ENCODE measurements at places on chromosomes 4 and X. TPM values are rescaled to one million over a fixed set of nuclear protein-coding genes. Genes with fewer than 3 reads are reported as not detected.

Gene MSX1
- 1.1 TPM for polyA plus RNA-seq

Gene ETDB
- not detected for polyA plus RNA-seq

Gene PPBP
- polyA plus RNA-seq: 22.5 TPM

Gene GLRA3
- not detected for polyA plus RNA-seq

Gene MAGEA11
- polyA plus RNA-seq: not detected

Gene PAGE2
- not detected for polyA plus RNA-seq

Gene MAGEB2
- polyA plus RNA-seq: not detected

Gene XKRX
- polyA plus RNA-seq: 0.33 TPM

Gene DDX53
- polyA plus RNA-seq: not detected

Gene ERAS
- polyA plus RNA-seq: 0.21 TPM

Gene BMPR1B
- polyA plus RNA-seq: 26.6 TPM

Gene EVC
- 43.1 TPM for polyA plus RNA-seq

Gene NEUROG2
- not detected for polyA plus RNA-seq

Gene SPON2
- 18.3 TPM for polyA plus RNA-seq

Gene UGT2B15
- polyA plus RNA-seq: 0.06 TPM

DNA sequence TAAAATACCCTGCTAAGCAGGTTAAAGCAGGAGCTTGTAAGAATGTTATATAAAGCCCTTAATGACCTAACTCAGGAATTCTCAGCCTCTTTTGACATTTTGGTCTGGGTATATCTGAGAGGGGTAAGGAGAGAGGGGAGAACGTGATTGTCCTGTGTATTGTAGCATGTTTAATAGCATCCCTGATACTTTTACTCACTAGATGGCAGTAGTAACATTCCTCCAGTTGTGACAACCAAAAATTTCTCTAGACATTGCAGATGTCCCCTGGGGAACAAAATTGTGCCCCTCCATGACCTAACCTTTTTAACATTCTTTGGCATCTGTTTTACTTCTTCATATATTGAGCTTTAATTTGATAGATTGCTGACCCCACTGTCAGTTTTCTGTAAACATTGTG is 17.9 kb downstream of the SMARCA5 start:
- DNase-seq: no peak

DNA sequence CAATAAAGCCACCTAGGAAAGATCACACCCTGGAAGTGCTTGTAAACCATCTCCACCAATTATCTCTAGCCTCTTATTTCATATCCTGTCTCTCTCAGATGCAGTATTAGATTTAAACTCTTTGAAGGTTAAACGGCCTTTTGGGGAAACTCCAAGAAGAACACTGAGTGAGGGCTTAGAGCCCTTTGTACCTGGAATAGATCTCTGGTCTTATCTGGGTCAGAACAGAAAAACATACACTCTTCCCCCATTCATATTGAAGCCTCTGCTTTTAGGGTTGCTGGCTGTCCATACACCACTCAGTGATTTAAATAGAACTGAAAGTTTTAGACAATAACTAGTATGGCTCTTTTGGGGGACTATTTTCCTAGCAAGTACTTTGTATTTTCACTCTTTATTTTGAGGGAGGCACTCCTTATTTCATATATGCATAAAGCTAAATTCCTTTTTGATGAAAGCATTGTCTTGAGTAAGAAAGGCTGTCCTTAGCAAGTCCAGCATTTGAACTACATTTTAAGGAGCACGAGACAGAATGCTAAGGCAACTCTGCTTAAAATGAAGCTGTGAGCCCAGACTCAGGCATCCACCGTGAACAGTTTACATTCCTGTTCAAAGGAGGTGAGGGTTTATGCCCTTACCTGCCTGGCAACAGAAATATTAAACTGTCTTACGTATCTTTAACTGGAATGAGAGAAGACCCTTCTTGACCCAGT is 17.4 kb downstream of the YY2 start:
- DNase-seq: no peak

GRCh38 chr4:115834441-115834840 is 721.0 kb upstream of the NDST4 start:
- no peak for DNase-seq

DNA sequence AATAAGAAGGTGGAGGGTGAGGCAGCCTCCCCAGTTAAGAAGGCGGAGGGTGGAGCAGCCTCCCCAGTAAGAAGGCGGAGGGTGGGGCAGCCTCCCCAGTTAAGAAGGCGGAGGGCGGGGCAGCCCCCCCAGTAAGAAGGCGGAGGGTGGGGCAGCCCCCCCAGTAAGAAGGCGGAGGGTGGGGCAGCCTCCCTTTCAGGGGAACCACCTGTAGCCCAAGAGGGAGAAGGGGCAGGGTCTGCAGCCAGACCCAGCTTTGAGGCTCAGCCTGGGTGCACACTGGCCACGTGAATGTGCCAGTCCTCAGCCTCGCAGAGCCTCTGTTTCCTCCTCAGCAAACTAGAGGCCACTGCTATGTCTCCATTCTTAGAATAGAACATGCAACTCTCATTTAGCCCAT is 52.6 kb downstream of the HMX1 start:
- DNase-seq: no peak

GRCh38 chrX:17032351-17032750 is 85.9 kb downstream of the REPS2 start:
- DNase-seq: no peak

DNA sequence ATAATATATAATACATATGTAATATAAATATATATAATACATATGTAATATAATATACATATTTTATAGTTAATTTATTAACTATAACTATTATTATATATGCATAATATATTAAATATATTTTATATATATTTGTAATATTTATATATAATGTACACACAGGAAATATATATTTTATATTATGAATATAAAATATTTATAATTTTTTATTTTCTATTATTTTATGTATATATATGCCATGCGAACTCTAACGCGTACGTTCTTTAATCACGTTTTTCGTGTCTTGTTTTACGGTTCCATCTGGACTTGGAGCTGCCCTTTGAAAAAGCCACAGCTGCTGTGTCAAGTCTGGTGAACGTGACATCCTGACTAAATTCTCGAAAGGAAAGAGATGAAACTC is 332.1 kb downstream of the ASMT start:
- DNase-seq: no peak

GRCh38 chr4:26343038-26343398 is 22.2 kb downstream of the RBPJ start:
- no peak for DNase-seq

DNA sequence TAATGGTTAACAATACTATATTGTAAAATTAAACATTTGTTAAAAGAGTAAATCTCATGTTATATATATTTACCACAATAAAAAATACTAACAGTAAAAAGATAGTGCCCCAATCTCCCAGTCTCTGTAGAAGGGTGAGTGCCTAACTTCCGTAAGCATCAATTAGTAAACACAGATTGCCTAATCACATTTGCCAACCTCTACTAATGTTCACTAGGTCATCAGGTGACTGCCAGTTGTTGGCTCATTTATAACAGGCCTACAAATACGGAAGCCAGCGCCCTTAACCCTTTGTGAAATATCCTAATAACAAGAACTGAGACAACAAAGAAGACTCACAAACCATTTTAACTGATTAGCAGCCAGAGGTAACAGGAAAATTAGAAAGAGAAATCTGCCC is 345.1 kb downstream of the INPP4B start:
- no peak for DNase-seq

DNA sequence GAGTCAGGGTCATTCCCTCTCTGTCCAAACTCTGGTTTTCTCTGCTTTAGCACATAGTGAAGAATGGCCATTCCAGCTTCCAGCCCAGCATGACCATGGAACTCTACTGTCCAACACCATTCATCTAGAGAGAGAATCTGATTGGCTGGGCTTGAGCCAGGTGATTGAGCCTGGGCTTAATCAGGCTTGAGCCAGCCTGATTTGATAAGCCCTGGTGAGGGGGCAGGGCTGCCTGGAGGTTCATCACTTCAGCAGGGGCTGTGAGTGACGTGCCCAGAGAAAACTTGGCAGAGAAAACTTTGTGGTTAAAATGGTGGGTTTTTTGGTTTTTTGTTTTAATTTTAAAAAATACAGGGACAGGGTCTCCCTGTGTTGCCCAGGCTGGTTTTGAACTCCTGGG is 62.5 kb downstream of the KIAA0232 start:
- DNase-seq: no peak

DNA sequence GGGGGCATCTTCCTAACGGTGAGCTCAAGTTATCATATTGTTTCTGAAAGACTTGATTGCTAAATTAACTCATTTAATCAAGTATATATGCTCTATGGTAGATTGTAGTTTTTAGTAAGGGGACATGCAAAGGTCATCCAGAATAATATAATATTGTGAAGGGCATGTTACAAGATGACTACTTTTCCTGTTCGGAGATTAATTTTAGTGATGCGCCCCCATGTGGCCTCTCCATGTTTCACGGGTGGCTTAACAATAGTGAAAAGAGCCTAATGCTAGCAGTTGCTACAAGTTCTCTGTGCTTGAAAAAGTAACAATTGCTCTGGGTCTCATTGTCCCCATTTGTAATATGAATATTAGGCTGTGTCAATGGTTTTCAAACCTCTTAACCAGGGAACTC is 12.2 kb downstream of the SMPX start:
- no peak for DNase-seq

- peak; percentile 90 for DNase-seq
Observed at GRCh38 chr4:110631584-110632505, 9.0 kb upstream of the PITX2 start.

DNA sequence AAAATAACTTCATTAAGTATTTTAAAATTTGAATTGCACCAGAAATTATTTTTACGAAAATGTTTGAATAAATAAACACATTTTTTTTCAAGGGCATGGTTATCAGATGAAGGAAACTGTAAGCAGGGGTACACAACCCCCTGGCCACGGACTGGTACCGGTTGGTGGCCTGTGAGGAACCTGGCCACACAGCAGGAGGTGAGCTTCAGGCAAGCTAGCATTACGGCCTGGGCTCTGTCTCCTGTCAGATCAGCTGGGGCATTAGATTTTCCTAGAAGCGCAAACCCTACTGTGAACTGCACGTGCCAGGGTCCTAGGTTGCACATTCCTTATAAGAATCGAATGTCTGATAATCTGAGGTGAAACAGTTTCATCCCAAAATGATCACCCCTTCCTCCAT is 1499.7 kb upstream of the AGA start:
- DNase-seq: no peak

- no peak for DNase-seq
Observed at GRCh38 chrX:41145920-41146608, 60.8 kb downstream of the USP9X start.

- no peak for DNase-seq
Observed at GRCh38 chrX:3582451-3582850, 131.0 kb downstream of the PRKX start.

- no peak for DNase-seq
Observed at GRCh38 chr4:129098531-129099001, 2.6 kb downstream of the C4orf33 start.

DNA sequence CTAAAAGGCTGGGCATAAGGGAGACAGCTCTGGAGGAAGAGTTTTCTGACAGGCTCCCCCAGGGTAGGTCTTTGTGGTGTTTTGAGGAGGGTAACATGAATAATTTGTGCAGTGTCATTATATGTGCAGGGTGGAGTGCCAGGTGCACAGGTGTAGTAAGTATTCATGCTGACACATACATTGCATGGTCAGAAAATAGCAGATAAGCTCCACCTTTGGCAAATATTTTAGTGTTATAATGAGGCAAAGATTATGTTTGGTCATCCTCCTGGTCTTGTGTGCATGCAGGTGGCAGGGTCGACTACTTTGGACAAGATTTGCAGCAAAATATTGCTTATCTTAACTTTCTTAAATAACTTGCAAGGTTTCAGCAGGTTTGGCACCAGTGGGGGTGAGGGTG is 910.4 kb upstream of the PCDH10 start:
- DNase-seq: no peak

DNA sequence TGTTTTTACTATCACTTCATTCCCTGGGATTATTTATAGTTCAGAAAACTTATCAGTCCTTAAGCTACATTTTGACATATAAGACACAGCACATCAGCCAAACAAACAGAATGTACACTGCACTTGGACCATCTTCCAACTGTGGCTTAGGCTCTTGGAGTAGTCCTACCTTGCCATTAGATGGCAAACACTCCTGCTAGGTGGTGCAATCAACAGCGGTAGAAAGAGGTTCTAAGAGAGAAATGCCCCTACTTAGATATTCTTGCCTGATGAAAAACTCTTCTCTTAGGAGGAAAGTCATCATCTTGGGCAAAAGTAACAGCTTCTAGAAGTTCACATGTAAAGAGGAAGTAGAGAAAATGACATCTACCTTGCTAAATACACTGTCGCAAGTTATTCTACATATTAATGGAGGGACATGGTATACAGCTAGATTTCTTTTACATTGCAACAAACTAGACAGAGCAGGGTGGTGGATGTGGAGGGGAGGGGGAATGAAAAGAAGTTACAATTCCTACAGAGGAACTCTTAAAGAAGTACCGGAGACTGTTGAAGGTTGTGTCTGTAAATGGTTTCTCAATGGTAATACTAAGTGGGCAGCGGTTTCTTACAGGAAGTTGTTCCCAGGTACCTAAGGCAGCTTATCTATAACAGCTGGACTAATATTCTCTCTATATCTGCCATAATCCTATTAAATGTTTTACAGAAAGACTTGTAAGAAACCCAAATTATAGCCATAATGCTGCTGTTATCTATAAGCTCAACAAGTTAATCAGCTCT is 8.1 kb upstream of the STPG2 start:
- no peak for DNase-seq

DNA sequence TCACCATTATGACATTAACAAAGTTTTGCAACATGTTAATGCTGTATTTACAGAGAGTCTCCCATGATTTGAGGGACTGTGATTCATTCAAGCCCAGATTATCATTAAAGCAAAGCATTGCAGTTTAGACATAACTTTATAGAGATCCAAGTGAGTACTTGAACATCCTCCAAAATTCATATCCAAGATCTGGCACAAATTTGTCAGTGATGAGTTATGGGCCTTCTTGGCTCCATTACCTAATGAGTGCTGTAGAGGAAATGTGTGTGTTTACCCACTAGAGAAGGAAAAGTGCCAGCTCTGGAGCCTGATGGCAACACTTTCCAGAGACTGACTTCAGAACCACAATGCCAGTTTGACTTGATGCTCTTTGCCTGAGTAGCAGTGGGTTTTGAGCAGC is 432.3 kb downstream of the GALNTL6 start:
- no peak for DNase-seq

- DNase-seq: no peak
Observed at GRCh38 chr4:109233570-109233969, 68.9 kb downstream of the COL25A1 start.

- DNase-seq: no peak
Observed at GRCh38 chr4:107718351-107718965, 1.6 kb downstream of the PAPSS1 start.

DNA sequence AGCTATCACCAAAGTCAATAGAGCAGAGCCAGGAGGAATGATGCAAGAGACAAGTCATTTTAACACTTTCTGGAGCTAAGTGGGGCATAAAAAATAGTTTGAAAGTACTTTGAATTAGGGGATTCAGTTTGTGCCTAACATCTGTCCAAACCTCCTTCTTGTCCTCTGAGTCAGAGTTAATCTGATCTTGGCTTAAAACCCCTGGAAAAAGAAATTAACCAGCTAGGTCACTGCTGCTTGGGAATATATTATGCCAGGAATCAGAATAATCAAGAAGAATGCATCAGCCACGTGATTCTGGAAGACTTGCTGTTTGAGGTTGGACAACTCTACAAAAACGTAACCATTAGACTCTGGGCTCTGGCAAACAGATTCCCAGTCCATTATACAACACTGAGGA is 45.3 kb upstream of the EDA2R start:
- no peak for DNase-seq

GRCh38 chr4:150679018-150679764 is 97.2 kb downstream of the MAB21L2 start:
- no peak for DNase-seq

- no peak for DNase-seq
Observed at GRCh38 chr4:2058264-2059045, 672 bp upstream of the NAT8L start.
